Renal cortical epithelial cell (primary cell): ENCODE measurements at places on chromosomes 13 and 19. TPM values are rescaled to one million over a fixed set of nuclear protein-coding genes. Genes with fewer than 3 reads are reported as not detected.
A peak's percentile ranks its signal among the peaks of the same experiment; 100 is the strongest.

- no peak for DNase-seq
Measured at GRCh38 chr13:84730376-84730775, 848.1 kb upstream of the SLITRK1 start.

GRCh38 chr19:19444681-19445155 is 39.2 kb downstream of the GATAD2A start:
- DNase-seq, result peak; percentile 43

DNA sequence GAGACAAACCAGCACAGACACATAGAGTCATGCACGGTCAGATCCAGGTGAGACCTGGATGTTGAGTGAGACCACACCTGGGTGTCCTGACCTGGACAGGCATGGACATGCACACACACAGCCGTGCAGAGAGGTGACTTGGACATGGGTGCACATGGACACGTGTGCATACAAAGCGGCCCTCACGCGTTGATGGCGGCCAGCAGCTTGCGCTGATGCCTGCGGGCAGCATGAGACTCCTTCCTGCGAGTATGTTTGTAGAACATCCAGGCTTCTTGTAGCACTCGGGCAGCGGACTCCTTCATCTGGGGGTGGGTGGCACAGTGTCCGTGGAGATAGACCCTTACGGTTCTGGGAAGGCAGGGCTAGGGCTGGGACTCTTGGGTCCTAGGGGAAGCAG is 11.5 kb downstream of the KCNN4 start:
- no peak for DNase-seq

DNA sequence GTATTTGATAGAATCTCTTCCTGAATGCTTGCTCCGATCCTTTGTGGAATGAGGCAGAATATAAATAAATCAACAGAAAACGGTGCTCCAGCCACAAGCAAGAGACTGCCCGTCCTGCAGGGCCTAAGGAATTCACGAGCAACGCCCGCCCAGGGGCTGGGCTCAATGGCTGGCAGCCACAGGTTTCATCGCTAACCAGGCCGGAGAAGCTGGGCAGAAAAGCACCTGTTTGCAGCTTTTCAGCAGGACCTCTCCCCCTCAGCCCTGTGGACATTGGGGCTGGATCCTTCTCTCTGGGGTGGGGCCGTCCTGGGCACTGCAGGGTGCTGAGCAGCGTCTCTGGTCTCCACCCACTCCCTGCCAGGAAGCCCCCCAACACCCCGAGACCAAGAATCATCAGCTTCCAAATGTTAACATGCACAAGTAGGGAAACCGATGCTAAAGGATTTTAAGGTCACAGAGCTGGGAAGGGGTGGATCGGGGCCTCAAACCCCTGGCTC is 102.5 kb downstream of the GADD45B start:
- DNase-seq, result peak; percentile 57

GRCh38 chr13:104983601-104984000 is 1551.9 kb downstream of the EFNB2 start:
- DNase-seq, result no peak

- no peak for DNase-seq
Measured at GRCh38 chr13:98954313-98954712, 23.6 kb downstream of the DOCK9 start.

Gene USP12
- 41.7 and 56.8 TPM in 2 replicates for total RNA-seq

Gene ARRDC2
- total RNA-seq, result 14.9 and 18.6 TPM in 2 replicates

Gene GZMM
- not detected in 2 replicates for total RNA-seq

Gene PRR20C
- total RNA-seq, result not detected in 2 replicates
